ENCODE measurements at places on chromosomes 16 and 17. TPM values are rescaled to one million over a fixed set of nuclear protein-coding genes. Genes with fewer than 3 reads are reported as not detected.

DNA sequence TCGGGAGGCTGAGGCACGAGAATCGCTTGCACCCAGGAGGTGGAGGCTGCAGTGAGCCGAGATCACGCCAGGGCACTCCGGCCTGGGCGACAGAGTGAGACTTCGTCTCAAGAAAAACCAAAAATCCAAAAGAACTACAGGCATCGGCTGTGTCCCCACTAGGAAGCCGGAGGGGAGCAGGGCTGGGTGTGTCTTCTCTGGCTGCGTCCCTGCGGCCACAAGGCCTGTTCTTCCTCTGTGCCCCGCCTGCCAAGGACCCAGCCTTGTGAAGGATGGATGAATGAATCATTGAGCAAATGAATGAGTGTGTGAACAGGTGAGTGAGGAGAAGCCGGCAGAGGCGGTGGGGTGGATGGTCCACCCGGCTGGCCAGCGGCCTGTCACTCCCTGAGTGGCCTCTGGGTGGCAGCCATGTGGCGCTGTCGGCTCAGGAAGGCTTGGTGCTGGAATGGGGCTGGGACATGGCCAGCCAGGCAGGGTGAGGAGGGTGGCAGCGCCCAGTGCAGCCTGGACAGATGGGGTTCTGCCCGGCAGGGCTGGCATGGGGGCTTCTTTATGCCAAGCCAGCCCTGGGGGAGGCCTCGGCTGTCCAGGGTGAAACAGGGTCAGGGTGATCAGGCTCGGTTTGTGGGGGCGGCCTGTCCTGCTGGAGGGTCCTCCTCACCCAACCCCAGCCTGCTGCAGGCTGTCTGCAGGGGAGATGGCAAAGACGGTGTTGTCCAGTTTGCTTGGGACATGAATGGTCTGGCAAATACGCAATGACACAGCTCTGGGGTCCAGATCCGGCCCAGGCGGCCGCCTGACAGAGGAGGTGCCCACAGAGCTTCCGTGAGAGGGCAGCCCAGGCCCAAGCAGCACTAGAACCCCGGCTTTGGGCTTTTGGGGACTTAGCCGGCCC, 21.7 kb downstream of the SLC25A10 start:
- no peaks in the 10 kb centered on the region for H3K36me3 ChIP-seq
- no peak overlapping the region for H3K27ac ChIP-seq
- no peaks in the 10 kb centered on the region for H3K4me1 ChIP-seq
- H3K4me3 ChIP-seq: no peak overlapping the region

PYDC1 gene
- not detected for total RNA-seq

DNA sequence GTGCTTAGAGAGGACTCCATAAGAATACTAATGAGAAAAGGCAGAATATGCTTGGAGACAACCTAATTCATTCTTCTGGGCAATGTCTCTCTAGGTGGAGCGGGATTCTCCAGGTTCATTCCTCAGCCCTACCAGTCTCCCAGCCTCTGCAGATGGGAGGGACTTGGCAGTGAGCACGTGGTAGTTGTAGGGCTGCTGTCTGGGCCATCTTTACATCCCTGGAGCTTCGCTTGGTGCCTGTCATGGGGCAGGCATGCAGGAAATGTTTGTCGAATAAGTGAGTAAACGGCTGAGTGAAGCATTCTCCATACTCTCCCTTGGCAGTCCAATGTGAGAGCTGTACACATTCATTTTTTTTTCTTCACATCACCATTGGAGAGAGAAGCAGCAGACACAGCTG, 387.5 kb downstream of the UTP18 start:
- H3K4me1 ChIP-seq: no peaks in the 10 kb centered on the region
- no peaks in the 10 kb centered on the region for H3K27me3 ChIP-seq
- DNase-seq: no peak
- no peak overlapping the region for H3K27ac ChIP-seq
- no peaks in the 10 kb centered on the region for H3K36me3 ChIP-seq

DNA sequence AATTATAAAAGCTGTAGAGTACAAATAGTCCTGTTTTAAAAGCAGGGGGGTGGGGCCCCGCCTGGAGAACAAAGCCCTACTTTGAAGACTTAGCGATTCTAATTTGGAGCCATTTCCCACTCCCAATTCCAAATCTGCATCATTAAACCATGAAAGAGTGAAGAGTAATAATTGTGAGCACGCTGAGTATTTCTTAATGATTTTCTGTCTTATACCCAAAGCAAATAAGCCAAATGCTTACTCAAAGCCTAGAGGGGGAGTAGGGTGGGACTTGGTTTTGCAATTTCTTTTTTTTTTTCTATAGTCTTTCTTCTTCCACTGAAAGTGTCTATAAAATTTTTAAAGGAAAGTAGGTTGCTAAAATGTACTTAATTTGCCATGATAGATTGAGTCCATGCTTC, 470.1 kb downstream of the TOX3 start:
- H3K27me3 ChIP-seq: no peaks in the 10 kb centered on the region
- no peak for DNase-seq
- H3K4me1 ChIP-seq: no peaks in the 10 kb centered on the region

P2RX1 gene
- 0.65 TPM for total RNA-seq

Measured in ovary (tissue), 10 donors.